ENCODE measurements at places on chromosomes 13 and 19. TPM values are rescaled to one million over a fixed set of nuclear protein-coding genes. Genes with fewer than 3 reads are reported as not detected.

The FBL gene
- 290 TPM for polyA plus RNA-seq

The SIGLEC7 gene
- polyA plus RNA-seq = 0.75 TPM

The DPY19L3 gene
- 25.4 TPM for polyA plus RNA-seq

The CYP4F3 gene
- 0.46 TPM for polyA plus RNA-seq

The SERP2 gene
- 33.1 TPM for polyA plus RNA-seq

The PALM3 gene
- polyA plus RNA-seq = 1.9 TPM

The MZT1 gene
- 21.8 TPM for polyA plus RNA-seq

The MYO1F gene
- 2.4 TPM for polyA plus RNA-seq

The SRRM5 gene
- not detected for polyA plus RNA-seq

The CYP4F2 gene
- polyA plus RNA-seq = not detected

The CEACAM3 gene
- polyA plus RNA-seq = not detected

The MAMSTR gene
- polyA plus RNA-seq = 3.6 TPM

The SHISA7 gene
- polyA plus RNA-seq = 6.0 TPM

The ZNF486 gene
- polyA plus RNA-seq = 4.0 TPM

The EPS8L1 gene
- polyA plus RNA-seq = 5.5 TPM

The CEACAM19 gene
- 0.24 TPM for polyA plus RNA-seq

The RXFP2 gene
- polyA plus RNA-seq = not detected

The SOX1 gene
- polyA plus RNA-seq = 98.5 TPM

The KCNN1 gene
- 25.3 TPM for polyA plus RNA-seq

The CCDC169 gene
- 0.31 TPM for polyA plus RNA-seq

The PSG2 gene
- polyA plus RNA-seq = not detected

The ARL11 gene
- not detected for polyA plus RNA-seq

The ZNF577 gene
- 1.3 TPM for polyA plus RNA-seq

The FCHO1 gene
- 18.4 TPM for polyA plus RNA-seq

The TMEM221 gene
- polyA plus RNA-seq = 1.3 TPM

The KLK8 gene
- polyA plus RNA-seq = not detected
